Stimulated activated naive CD4-positive, alpha-beta T cell treated with Interleukin-2 at 50 U/mL for 16 hours (primary cell): ENCODE measurements at places on chromosomes 6 and 20.

- DNase-seq: no peak
Measured at GRCh38 chr20:51143652-51144051, 120.7 kb upstream of the KCNG1 start.

DNA sequence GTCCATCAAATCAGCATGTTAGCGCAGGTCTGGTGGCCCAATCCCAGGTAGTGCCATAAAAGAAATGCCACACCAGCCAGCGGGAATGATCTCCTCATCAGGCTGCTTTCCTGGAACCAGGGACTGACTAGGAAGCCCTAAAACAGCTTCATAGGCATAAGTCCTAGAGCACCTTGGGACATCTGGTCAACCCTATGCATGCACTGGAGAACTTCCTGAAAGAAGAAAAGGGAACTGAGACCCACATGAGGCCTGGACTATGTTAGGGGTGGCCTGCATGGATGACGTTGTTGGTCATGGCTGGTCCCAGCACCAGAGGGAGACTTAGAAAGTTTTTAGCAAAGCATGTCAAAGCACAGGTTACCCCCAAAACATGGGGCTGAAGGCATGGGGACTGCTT, 7.6 kb upstream of the KCNK16 start:
- DNase-seq: no peak

- no peak for DNase-seq
Measured at GRCh38 chr6:100136590-100136989, 142.6 kb upstream of the MCHR2 start.

DNA sequence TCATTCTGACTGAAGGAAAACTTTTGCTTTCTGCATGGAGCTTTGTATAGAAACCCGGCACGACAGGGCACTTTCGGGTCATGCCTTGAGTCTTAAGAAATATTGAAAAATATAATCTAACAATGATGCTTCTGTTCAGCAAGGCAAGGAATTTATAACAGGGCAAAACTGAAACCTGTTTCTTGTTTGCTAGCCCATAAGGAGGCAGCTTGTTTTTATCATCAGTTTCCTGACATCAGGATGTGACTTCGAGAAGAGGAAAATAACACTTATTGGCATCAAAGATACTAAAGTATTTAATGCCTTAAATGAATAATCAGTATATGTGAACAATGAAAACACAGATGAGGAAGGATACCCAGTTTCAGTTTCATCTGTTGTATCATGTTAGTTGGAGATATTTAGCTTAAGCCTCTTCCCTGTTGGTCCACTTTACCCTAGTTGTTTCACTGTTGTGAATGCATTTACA, 146.5 kb downstream of the CDKAL1 start:
- no peak for DNase-seq

DNA sequence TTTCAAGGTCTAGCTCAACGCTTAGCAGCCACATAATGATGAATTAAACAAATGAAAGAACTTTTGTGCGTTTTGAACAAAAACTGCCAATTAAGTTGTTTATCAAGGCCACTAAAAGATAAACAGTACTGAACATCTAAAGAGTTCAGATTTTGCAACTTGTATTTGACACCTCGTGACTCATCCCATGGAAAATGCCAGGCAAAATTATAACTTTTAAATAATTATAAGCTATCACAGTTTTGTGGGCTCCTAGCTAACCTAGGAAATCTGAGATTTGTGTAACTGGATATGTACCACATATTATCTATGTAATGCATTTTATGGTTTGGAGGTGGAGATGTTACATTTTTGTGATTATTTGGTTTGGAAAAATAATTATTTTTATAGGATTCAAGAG, 9.6 kb upstream of the BAG2 start:
- no peak for DNase-seq

- no peak for DNase-seq
Measured at GRCh38 chr6:11450037-11450436, 87.5 kb upstream of the TMEM170B start.

DNA sequence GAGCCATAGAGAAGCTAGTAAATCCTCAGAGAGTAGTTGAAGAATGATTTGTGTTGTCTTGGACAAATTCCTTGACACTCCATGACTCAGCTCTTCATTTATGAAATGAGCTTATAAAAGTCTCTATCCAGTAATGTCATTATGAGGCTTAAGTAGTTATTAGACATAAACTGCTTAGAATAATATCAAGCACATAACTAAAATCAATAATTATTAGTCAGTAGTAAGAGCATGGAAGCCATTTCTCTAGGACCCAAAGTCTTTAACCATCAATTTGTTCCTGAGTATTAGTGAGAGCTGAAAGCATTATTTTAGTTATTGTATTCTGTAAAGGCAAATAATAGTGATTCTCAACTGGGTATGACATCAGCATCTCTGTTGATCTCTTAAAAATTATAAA, 1140.2 kb downstream of the HACE1 start:
- DNase-seq: no peak

DNA sequence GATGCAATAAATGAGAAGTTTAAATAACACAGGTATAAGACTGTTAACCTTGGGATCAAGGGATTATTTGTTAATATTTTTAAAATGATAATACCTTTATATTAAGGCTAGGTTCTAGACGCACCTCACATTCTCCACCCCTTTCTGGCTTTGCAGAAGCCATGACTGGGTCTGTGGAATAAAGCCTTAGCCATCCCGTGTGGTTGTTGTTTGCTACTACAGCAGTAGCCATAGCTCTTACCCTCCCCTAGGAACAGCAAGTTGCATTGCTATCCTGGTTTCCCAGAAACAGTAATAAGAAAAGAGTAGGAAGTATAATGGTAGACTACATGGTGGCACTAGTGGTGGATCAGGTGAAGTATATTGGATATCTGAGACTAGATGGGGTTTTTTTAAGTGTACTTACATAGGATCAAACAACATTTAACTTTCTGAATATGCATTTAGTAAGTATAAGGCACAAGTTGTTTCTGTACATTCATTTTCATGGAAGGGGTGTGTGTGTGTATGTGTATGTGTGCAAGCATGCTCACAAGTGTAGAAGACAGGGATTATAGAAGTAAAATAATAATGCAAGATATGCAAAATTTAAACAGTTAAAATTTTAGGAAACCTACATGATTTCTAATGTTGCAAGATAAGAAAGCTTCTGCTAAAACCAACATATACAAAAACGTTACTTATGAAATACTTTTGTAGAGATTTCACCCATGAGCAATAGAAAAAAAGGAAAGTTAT, 384.2 kb downstream of the PRKN start:
- no peak for DNase-seq

GRCh38 chr6:42937548-42938427, 8.5 kb downstream of the CNPY3 start:
- DNase-seq: no peak

DNA sequence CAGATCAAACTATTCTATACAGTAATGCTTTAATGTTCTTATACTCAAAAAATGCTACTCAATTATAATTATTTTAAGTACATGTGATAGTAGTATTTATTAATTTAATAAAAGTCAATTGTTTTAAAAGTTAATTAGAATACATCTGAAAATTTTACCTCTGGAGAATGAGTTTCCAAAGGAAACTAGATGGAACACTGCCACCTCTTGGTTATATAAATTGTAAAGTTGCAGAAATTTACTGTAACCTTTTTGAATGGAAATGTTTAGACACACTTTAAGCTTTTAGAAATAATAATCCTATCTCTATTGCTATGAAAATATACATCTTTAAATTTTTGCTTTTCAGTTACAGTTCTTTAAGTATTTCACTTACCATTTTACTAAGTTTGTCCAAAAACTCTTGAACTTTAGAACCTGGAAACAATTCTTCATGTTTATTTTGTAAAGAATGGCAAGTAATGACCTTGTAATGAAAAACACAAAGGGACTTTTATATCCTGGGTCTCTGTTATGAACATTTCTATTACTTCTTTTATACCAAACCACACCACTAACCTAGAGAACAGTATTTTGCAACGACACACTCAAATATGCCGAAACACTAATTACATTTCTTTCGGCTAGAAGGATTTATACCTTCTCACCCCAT, 10.9 kb upstream of the BMP5 start:
- no peak for DNase-seq

GRCh38 chr6:34497411-34497810, 31.5 kb downstream of the PACSIN1 start:
- DNase-seq: no peak

DNA sequence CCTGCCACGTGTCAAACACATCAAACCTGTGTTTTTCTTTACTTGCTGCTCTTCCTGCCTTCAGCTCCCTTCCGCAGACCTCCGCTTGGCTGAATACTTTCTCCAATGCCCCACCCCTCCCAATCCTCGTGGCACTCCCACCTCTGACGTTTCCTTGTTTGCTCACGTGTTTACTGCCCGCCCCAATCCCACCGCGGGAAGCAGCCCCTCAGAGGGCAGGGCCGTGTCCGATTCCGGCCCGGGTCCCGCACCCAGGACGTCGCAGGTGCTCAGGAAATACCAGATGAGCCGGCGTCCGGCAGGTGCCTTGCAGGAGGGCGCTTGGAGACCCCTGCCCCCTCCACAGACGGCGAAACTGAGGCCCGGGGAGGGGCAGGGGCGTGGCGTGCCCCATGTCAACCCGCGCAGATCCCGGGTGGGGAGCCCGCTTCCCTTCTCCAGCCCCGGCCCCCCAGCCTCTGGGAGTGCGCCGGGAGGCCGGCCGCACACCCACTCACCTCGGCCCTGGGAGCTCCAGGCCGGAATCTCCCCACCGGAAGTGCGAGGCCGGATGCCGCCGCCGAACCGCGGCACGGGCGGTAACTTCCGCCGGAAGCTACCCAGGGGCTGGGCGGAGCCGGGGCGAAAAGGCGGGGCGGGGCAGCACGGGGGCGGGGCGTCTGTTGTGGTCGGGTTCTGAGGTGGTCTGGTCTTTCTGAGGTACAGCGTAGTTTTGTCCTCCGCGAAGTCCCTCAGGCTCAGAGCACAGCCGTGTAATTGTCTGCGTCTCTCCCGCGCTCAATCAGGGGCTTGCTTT, 42.3 kb downstream of the ELMO2 start:
- peak; percentile 83 for DNase-seq

GRCh38 chr6:18586133-18586532, 199.0 kb downstream of the RNF144B start:
- no peak for DNase-seq

- no peak for DNase-seq
Measured at GRCh38 chr20:35006531-35006971, 50.9 kb downstream of the MYH7B start.

GRCh38 chr6:108157981-108158525, 7.8 kb upstream of the NR2E1 start:
- DNase-seq: no peak
